ENCODE measurements at places on chromosomes 11 and 22.

- no peak for DNase-seq
These were observed 60.9 kb upstream of the USP47 start for GRCh38 chr11:11780858-11781257.

- DNase-seq = no peak
These were observed 42.4 kb downstream of the SMCO4 start for GRCh38 chr11:93500759-93501158.

- DNase-seq = no peak
These were observed 29.3 kb downstream of the RRP7A start for GRCh38 chr22:42490243-42490832.

DNA sequence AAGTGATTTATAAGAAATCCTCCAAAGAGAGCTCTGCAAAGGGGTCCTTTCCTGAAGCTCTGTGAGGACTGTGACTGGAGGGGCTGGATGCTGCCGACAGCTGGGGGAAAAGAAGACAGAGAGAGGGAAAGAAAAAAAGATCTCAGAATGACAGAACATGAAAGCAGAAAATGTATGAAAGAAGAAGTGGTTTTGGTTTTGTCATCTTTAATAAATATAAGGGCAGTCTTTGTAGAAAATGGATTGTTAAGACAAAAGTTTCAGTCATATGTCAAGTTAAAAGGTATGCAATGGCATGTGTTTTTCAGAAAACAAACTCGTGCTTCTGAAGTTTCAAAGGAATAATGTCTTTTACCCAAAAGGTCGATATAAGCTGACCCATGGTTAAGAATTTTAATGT lies 105.5 kb downstream of the CCDC83 start:
- no peak for DNase-seq

All from sciatic nerve (tissue), 2 donors.